Choroid plexus epithelial cell (primary cell): ENCODE measurements at places on chromosomes 2 and 18.
A peak's percentile ranks its signal among the peaks of the same experiment; 100 is the strongest.

- DNase-seq: peak; percentile 27
Observed at GRCh38 chr2:127277028-127277427, 16.9 kb downstream of the ERCC3 start.

- no peak for DNase-seq
Observed at GRCh38 chr2:195594248-195594647, 62.8 kb upstream of the SLC39A10 start.

GRCh38 chr2:102432386-102432785 is 9.4 kb downstream of the IL18RAP start:
- DNase-seq: no peak

DNA sequence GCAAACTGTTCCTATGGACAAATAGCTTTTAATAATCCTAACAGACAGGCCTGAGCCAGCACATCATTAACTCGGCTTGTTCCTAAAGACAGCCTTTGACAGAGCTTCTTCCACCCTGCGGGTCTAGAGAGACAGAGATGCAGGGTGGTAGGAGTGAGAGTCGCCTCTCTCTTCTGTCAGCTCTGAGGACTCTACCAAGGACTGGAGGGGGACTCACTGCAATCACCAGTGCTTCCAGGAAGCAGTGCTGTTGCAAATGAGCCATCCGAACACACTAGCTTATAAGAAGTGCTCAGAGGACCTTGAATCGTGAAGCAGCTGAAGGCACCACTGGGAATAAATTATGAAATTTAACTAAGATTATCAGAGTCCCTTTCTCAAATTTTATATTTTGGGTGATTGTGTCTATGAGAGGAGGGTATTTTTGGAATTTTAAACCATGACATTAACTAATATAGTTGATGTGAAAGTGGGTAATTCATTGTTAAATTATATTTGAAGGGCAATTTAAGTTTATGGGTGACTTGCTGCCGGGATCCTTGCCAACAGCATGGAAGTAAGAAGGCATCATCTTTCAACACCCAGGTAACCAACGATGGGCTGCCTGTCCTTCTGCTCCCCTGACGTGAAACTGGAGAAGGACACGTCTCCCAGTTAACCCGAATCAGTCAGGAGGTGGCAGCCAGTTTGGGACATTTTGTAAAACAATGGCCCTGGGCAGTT is 43.6 kb upstream of the PXDN start:
- DNase-seq: no peak

DNA sequence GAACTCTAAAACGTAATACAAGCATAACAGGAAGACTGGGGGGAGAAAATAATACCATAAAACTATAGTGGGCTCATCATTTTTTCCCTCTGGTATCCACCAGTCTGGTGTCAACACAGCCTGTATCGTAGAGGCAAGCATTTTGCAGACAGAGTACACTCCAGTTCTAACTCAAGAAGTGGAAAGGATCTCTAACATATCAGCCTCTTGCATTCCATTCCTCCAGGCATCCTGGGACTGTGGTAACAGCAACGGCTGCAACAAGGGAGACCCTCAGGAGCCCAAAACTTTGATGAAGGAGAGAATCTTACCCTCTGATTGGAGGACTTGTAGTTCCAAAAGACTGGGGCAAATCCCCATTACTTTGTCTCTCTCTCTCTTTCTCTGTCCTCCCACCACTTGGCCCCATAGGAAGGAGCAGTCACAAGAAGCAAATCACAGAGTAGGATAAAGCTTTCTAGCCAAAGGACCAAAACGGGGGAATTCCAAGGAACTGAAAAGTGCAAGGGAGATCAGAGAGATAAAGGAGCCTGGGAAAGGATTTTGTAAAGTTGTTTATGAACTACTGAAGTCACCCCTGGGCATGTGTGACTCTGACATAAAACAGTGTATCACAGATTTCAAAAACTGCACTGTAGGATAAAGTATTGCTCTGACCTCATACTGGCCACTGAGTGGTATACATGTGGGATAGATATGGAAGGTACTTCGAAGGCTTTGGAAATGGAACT is 11.9 kb downstream of the FRZB start:
- DNase-seq: no peak

- DNase-seq: peak; percentile 100
Observed at GRCh38 chr2:218806346-218806978, 24.5 kb downstream of the CYP27A1 start.
